ENCODE measurements at places on chromosomes 12 and 14. TPM values are rescaled to one million over a fixed set of nuclear protein-coding genes. Genes with fewer than 3 reads are reported as not detected.

The PPM1A gene
- total RNA-seq, result 20.0 TPM

The GPR84 gene
- not detected for total RNA-seq

The PTPRO gene
- 0.32 TPM for total RNA-seq

The PLXNC1 gene
- 0.20 TPM for total RNA-seq

The SAMD15 gene
- total RNA-seq, result 1.4 TPM

The SLC2A3 gene
- total RNA-seq, result 12.1 TPM

The ZNF740 gene
- total RNA-seq, result 11.7 TPM

The GPHN gene
- 1.3 TPM for total RNA-seq

The TAC3 gene
- not detected for total RNA-seq

The COX6A1 gene
- 510 TPM for total RNA-seq

The C14orf39 gene
- total RNA-seq, result not detected

The RACGAP1 gene
- total RNA-seq, result 137 TPM

The FGF23 gene
- total RNA-seq, result not detected

The KRT2 gene
- total RNA-seq, result not detected

The ADSS1 gene
- 0.84 TPM for total RNA-seq

The SLC8A3 gene
- 0.05 TPM for total RNA-seq

The KITLG gene
- 11.8 TPM for total RNA-seq
